ENCODE measurements at places on chromosomes 1 and 21. TPM values are rescaled to one million over a fixed set of nuclear protein-coding genes. Genes with fewer than 3 reads are reported as not detected.

GRCh38 chr1:31704271-31705079, 658 bp upstream of the COL16A1 start:
- peak; percentile 71 for DNase-seq

- no peak for DNase-seq
These were observed 6.9 kb upstream of the GPR153 start for GRCh38 chr1:6267686-6268322.

GRCh38 chr1:43451701-43452532, 1.8 kb downstream of the HYI start:
- DNase-seq, result peak; percentile 59

GRCh38 chr1:226407199-226407496, 745 bp downstream of the PARP1 start:
- DNase-seq, result no peak

DNA sequence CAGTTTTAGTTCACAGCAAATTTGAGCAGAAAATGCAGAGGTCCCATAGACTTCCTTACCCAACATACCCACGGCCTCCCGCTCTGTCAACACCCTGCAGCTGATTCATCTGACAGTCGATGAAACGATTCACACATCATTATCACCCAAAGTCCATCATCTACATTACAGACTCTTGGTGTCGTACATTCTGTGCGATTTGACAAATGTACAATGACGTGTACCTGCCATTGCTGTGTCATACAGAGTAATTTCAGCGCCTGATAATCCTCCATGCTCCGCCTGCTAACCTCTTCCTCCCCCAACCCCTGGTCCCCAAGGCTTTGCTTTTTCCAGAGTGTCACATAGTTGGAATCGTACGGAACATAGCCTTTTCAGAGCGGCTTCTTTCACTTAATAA, 94.7 kb upstream of the SLC25A33 start:
- DNase-seq, result no peak

- DNase-seq, result no peak
These were observed 110.9 kb downstream of the NTPCR start for GRCh38 chr1:233061265-233061664.

DNA sequence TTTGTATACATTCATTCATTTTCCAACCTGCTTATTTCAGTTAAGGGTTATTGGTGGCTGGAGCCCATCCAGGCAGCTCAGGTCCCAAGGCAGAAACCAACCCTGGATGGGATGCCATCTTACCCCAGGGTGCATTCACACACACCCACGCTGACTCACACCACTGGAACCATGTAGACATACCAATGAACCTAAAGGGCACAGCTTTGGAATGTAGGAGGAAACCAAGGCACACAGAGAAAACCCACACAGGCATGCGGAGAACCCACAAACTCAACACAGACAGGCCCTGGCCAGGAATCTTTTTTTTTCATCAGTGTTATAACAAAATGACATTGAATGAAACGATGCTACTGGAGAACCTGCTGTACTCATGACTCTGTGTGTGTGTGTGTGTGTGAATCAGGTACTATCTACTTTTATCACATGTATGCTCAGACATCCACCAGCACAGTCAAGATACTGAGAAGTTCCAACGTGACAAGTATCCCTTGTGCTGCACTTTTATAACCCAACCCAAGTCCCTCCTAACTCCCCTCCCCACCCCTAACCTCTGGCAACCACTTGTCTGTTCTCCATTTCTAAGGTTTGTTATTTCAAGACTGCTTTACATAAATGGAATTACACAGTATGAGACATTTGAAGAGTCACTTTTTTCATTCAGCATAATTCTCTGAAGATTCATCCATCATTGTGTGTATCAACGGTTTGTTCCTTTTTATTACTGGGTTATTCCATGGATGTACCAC, 286.8 kb upstream of the PLD5 start:
- DNase-seq, result no peak

Gene LORICRIN
- total RNA-seq, result not detected

- no peak for DNase-seq
These were observed 7.6 kb upstream of the HHAT start for GRCh38 chr1:210321131-210321530.

- no peak for DNase-seq
These were observed 3.5 kb downstream of the NRIP1 start for GRCh38 chr21:15061279-15061678.

Gene VSIG8
- 0.19 TPM for total RNA-seq

DNA sequence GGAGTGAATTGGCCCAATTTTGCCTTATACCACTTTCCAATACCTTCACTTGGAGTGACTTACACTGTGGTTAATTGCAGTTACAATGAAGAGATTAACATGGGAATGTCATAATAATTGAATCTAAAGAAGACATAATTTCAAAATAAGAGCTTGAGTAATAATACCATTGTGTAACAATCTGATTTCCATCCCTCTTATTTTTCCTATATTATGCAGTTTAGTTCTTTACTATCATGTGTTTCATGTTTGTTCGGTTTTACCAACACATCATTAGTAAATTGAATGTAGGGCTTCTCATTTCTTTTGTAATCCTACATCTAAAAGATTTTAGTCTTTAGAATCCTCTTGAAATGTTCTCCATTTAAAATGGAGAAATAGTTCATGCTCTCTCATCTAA, 19.2 kb upstream of the XPR1 start:
- DNase-seq, result no peak

Gene TMIGD3
- total RNA-seq, result 0.82 TPM

- no peak for DNase-seq
These were observed 115.4 kb downstream of the DMRTB1 start for GRCh38 chr1:53574621-53575020.

GRCh38 chr1:23337869-23338268, 6.2 kb downstream of the HNRNPR start:
- DNase-seq, result no peak

Gene ZNF648
- not detected for total RNA-seq

GRCh38 chr21:42735944-42736343, 82.5 kb downstream of the PDE9A start:
- DNase-seq, result no peak

Gene PGBD5
- total RNA-seq, result 26.4 TPM

DNA sequence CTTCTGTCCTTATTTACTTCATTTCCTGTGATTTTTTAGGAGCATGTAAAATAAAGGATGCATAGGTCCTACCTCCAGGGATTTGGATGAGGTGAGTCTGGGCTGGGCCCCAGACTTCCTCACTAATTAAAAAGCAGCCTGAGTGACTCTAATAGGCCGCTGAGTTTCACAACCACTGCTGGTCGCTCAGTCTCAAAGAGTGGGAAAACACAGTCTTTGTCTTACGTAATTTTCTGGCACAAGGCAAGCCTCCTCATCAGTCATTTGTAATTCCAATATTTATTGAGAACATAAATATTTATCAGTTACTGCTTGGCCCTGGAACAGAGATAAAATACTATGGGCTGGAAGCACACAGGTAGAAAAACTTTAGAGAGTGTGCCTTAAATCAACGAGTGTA, 195.4 kb upstream of the RUNX1 start:
- DNase-seq, result no peak

- DNase-seq, result no peak
These were observed 39.7 kb upstream of the SLC2A1 start for GRCh38 chr1:42998386-42998785.

DNA sequence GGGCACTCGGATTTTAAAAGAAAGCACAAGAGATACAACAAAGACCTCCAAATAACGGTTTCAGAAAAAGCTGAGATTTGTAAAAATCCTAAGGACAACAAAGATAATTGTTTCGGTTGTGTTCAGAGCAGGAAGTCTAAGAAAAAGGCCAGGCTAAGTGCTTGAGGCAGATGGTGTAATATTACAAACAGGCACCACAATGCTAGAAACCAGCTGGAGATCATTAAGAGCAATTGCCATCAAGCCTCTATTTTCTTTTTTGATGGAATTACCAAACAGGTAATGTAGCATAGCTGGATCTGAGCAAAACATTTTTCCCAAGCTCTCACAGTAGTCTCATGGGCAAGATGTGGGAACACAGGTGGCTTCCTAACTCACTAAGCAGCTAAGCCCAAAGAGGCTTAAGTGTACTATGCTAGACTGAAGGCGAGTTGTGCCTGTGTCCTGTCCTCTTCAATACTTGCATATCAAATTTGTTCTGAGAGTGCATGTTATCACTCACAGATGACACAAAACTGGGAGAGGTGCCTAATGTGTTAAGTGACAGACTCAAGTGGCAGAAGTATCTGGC, 161.6 kb downstream of the GLUL start:
- no peak for DNase-seq

DNA sequence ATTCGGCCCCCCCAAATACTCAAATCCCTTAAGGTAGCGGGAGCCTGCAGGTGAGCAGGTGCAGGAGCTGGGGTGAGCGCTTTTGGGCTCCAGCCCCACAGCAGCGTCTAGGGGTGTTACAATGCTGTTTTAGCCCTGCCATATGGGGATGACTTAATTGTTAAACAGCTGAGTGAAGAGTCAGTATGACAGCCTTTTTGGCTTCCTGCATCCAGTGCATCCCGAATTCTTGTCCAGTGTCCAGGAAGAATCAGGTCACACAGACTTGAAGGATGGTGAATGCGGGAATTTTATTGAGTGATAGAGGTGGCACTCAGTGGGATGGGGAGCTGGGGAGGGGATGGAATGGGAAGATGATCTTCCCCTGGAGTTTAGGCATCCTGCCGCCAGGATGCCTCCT, 30.4 kb upstream of the HHAT start:
- no peak for DNase-seq

Gene BEST4
- total RNA-seq, result 0.14 TPM

GRCh38 chr1:238624776-238625175, 734.1 kb upstream of the ZP4 start:
- DNase-seq, result no peak

Gene PRR9
- total RNA-seq, result not detected

DNA sequence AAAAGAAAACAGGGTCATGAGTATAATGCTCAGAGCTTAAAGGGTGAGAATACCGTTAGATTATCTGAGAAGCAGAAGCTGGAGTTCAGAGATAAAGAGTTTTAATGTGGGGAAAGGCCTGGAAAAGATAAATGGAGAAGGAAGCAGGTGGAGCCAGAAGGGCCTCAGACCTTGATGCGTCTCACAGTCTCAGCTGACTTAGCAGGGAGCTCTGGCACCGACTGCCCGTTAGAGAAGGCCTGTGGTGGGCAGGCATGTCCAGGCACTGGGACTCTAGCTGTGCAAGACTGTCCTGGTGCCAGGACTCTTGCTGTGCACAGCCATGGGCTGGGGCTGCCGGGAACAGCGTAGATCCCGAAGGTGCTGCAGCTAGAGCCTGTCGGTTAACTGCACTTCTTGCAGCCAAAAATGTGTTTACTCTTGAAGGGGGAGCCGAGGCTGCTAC, 3.8 kb upstream of the SLAMF9 start:
- no peak for DNase-seq

GRCh38 chr1:36951292-36951750, 83.0 kb downstream of the GRIK3 start:
- DNase-seq, result no peak

GRCh38 chr1:154615411-154615810, 7.4 kb upstream of the ADAR start:
- DNase-seq, result no peak

Gene CFAP74
- total RNA-seq, result not detected

- no peak for DNase-seq
These were observed 105.3 kb upstream of the CLDN14 start for GRCh38 chr21:36584980-36585940.

Data from right cardiac atrium (tissue), 5 donors.